NCI-H1436 treated with DMSO at 0.1 percent for 48 hours (cell line): ENCODE measurements at places on chromosomes 2 and 18.

DNA sequence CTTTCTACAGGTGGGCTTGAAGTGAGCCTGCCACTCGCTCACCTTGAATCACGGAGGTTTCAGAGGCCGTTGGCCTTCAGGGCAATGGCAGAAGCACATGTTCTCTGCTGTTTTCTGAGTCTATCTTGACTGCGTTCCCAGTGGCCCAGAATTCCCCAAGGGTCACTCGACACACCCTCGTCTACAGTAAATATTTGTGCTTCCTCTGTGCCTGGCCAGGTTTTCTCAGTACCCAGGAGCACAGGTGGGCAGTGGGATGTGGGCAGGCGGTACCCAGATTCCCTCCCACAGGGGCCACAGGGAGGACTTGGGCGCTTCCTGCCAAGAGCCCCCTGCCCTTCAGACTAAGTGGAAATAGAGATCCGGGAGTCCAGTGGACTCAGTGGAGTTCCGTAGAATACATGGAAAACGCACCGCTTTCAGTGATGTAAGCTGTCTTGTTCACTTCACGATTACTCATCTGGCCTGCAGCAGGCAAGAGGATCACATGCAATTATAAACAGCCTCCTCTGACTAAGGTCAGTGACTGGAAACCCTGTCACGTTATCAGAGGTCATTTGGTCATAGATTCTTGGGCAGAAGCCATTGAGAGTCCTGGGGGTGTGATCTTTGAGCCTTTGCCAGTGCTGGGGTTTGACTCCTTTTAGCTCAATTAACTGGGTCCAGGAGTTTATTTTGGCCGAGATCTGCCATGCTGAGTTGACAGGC is 179.8 kb downstream of the NEDD4L start:
- DNase-seq = no peak

DNA sequence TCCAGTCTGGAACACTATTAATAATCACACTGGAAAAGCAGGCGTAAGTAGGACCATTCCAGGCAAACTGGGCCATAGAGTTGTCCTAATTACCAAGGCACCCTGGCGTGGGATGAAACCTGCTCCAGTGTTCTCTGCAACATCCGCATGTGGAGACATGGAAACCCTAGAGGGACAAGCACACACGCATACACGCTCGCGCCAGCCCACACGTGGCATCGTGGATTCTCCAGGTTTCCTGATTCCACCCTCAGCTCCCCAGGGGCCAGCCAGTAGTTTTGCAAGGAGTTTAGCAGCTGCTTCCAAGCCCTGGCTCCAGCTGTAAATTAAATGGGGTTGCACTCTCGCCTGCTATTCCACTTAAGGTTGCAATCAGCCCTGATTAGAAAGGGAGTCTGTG is 127.7 kb downstream of the DYSF start:
- DNase-seq = no peak

DNA sequence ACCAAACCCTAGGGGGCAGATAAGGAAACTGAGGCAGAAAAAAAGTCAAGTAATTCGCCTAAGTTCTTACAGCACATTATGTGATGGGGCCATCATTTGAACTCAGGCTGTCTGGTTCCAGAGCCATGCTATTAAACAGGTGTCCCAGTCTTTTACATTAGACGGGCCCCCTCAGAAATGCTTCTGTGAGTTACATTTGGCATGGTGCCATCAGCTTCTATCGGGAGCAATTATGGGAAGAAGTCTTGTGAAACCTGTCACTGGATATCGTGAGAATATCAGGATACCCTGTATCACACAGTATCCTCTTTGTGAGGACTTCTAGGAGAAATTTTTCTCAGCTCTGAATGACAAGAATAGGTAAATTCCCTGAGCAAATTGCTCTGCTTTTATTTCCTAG is 143.7 kb upstream of the NOSTRIN start:
- no peak for DNase-seq

- no peak for DNase-seq
These were observed 266.1 kb downstream of the ZNF385B start for GRCh38 chr2:179595284-179595683.

- no peak for DNase-seq
These were observed 144.0 kb downstream of the CLIP4 start for GRCh38 chr2:29259221-29259620.

DNA sequence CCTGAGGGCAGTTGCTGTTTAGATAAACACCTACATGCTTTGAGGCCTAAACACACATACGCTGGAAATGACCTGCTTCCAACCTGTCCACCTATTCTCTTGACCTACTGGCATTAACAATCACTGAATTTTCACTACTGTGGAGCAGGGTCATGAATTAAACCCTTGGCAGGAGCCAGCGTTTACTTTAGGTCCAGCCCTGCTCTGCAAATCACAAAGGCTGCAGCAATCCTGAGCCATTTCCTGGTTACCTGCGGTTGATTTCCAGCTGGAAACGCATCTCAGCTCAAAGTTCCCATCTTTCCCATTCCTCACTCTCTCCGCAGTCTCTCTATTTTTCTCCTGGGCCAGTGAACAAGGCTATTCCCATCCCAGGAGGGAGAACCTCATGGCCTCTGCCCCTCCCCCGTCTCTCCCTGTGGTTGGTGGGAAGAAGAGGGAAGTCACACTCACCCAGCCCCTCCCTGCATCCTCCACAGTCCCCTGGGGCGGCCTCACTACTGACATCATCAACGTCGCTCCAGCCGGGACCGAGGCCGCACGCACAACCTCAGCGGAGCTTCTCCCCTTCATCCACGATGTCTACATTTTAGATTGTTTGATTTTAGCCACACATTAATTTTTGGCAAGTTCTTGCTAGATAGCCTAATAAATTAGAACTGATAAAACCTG is 84.5 kb upstream of the SNTG2 start:
- DNase-seq = no peak

- no peak for DNase-seq
These were observed 509 bp upstream of the CYS1 start for GRCh38 chr2:10080536-10081304.

DNA sequence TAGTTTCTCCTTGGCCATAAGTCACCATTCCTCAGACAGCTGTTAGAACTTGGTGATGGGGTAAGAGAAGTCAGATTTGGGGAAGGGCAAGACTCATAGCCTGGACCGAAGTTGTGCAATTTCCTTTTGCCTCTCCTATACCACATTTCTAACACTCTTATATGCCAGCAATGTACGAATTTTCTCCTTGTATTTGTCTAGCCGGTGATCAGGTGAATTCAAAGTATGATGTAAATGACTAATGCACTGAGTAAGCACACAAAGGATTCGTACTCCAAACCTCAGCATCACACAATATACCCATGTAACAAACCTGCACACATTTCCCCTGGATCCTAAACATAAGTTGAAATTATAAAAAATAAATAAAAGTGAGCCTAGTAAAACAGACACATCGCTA is 1143.5 kb upstream of the CELF4 start:
- DNase-seq = no peak

DNA sequence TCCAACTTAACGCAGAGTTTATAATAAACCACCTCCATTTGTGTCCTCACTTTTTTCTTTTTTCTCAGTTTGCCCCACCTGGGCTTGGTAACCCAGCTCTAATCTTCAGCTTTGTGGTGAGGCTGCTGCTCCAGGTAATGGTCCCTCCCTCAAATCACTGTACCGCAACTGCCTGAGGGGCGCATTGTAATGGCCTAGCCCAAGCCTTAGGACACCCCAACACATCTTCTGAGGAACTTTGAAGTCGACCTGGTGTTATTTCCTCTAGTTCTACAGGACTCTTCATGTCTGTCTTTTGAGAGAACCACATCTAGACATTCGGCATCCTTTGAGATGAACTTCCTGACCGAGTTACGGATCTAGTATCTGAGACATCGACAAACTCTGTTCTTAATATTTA is 99.7 kb downstream of the PLEKHM3 start:
- DNase-seq = no peak

- DNase-seq = no peak
These were observed 1.9 kb upstream of the ZC3H15 start for GRCh38 chr2:186484062-186484735.

GRCh38 chr2:88615822-88616221 is 11.4 kb downstream of the EIF2AK3 start:
- no peak for DNase-seq

DNA sequence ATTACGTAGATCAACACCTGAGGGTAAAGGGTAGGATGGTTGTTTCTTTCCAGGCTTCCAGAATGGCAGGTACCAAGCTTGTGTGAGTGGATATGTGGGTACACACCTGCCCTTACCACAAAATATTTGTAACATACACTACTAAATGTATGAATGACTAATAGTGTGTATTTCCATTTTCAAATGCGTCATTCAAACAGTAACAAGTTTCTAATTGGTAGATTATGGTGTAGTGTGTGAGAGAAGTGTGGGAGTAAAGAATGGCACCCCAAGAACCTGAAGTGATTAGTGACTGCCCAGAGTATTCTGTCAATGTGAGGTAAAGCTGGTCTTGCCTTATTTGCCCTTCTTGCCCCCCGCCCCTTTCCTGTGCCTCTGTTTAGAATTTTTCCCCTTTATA is 21.1 kb downstream of the AGPS start:
- no peak for DNase-seq

- DNase-seq = no peak
These were observed 45.0 kb downstream of the DDX18 start for GRCh38 chr2:117859532-117859911.

GRCh38 chr18:44944461-44944860 is 263.8 kb downstream of the SETBP1 start:
- no peak for DNase-seq

DNA sequence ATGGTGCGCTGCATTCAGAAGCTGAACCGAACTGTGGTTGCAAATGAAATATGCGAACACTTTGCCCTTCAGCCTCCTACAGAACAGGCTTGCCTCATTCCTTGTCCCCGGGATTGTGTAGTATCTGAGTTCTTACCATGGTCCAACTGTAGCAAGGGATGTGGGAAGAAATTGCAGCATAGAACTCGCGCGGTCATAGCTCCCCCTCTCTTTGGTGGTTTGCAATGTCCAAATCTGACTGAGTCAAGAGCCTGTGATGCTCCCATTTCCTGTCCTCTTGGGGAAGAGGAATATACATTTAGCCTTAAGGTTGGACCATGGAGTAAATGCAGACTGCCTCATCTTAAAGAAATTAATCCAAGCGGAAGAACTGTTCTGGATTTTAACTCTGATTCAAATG is 291.4 kb downstream of the THSD7B start:
- DNase-seq = no peak

DNA sequence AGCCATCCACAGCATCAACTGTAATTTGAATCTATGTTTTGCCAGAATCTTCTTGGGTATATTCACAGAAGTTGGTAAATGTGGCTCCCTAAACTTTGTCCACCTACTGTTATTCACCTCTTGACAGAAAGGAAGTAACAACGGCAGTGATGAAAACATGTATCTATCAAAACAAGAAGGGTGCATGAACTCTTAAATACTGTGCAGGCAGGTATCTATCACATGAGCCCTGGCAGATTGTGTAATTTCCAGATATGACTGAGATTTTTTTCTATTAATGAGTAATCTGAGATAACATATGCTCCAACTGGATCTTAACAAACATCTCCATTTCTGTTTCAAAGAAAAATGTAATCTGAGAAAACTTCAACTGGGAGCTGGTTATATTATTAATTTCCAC is 36.6 kb downstream of the SFT2D3 start:
- DNase-seq = no peak

GRCh38 chr2:191783416-191783815 is 63.5 kb downstream of the CAVIN2 start:
- DNase-seq = no peak

DNA sequence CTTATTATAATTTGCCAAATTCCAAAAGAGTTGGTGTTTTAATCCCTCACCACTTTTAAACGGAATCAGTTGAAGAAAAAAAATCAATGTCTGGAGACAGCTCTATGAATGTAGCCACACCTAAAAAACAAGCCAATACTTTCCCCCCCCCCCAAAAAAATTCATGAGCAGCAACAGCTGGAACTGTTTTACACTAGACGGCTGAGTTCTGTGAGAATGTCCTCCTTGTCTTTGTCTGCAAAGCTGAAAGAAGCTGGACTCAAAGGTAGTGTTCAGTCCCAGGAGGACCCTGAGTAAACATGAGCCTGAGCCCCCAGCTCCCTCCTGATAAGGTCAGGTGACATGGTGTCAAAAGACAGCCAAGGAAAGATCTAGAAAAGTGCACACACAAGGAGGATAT is 68.2 kb downstream of the ZNF521 start:
- DNase-seq = no peak

DNA sequence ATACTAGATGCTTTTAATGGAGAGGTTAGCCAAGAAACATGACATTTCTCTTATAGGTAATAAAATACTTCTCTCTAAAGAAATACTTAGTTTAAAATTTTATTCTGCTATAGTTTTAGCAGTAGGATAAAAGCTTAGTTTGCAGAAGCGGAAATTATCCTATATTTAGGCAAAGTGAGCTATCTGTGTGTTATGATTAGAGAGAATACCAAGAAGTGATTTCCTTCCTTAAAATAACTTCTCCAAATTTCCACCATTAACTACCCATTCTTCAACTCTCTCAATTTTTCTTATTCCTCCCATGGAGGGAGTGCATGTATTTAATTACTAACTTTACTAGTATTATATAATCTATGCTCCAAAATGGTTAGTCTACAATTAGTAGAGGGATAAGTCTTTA is 15.8 kb upstream of the IL1RL1 start:
- DNase-seq = no peak

- no peak for DNase-seq
These were observed 55.0 kb downstream of the ODC1 start for GRCh38 chr2:10392951-10393639.

DNA sequence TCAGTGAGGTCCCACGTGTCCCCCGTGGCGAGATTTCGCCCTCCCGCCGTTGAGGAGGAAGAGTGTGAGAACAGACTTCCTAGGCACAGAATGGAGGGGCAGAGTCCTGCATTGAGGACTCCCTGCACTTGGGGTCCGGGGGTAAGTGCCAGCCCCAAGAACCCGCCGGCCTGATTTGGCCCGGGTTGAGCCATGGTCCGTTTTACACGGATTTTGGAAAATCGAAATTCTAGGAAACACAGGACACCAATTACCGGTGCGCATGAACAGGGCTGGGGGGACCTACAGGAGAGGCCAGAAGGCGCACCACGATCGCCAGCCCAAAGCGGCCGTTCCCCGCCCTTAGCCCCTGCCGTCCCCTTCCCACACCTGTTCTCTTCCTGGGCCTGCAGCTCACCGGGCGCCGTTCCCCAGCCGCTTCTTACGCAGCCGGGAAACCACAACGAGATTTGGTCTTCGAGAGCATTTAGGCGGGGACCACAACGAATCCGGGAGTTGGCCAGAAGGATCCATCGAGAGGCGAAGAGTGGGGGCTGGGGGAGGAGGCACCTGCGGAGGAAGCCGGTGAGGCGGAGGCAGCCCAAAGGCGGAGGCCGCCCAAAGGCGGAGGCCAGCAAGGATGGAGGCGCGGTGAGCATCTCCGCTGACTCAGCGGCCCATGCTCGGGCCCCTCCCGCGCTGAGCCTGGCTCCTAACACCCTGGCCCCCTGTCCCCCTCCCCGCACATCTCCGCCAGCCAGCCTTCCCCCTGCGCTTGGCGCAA is 464 bp upstream of the TLX2 start:
- DNase-seq = no peak

DNA sequence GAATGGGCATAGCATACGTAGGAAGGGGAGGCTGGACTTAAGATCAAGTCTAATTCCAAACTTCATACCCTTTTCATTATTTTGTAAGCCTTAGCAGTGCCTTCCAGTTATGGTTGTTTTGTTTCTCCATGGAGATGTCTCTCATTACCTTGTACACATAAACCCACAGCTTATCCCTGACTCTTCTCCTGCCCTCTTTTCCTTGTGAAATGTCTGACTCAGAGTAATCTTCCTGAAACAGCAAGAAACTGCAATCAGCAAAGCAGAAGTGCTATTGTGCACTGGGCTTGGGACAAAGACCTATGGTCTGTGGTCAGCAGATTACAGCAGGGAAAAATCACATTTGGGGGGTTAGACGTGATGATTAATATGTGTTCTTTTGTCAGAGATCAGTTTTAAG is 176.7 kb downstream of the IKZF2 start:
- no peak for DNase-seq
